ENCODE measurements at places on chromosomes 3 and 15.
A peak's percentile ranks its signal among the peaks of the same experiment; 100 is the strongest.

DNA sequence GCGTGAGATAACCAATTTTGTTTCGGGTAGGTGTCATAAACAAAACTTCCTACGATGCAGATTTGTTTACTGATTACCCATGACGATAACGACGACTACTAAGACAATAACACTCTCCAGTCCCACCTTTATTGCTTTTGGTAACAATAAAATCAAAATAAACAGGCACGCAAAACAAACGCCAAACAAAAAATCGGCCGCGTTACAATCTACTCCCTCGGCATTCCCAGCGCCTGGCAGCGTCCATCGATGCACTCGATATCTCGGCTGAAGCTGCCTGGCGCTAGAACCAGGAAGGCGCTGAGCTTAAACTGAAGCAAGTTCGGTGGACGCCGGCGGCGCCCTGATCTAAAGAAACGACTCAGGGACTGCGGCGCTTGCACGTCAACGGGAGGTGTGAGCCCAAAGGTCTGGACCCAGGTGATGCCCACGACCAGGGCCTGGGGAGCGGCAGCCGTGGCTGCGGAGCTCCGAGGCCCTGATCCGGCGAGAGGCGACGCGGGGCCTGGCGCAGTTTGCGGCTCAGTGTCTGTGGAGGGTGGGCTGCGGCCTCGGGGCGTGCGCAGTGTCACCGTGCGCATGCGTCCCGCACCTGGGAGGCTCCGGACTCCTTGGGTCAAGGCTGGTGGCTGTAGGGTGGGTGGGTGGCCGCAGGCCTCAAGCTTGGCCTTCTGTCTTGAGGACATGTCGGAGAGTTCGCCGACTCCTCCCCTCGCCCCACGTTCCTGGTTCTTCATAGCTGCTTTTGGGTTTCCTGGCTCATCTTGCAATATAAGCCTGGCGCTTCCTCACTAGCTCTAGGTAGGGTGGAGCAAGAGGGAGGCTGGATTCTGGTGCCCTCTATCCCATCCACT lies at the start of gene RSRC1:
Gene RSRC1 (plus strand): TSS at position 286 of the 854 bp plus-strand sequence. CDS start 12,016 bp downstream, outside the sequence.
- peak; percentile 88 for DNase-seq

- DNase-seq = no peak
Observed at GRCh38 chr15:20652914-20653313, 111.3 kb upstream of the GOLGA6L6 start.

GRCh38 chr3:171123915-171124314 lies 97.4 kb upstream of the SLC2A2 start:
- DNase-seq = no peak

DNA sequence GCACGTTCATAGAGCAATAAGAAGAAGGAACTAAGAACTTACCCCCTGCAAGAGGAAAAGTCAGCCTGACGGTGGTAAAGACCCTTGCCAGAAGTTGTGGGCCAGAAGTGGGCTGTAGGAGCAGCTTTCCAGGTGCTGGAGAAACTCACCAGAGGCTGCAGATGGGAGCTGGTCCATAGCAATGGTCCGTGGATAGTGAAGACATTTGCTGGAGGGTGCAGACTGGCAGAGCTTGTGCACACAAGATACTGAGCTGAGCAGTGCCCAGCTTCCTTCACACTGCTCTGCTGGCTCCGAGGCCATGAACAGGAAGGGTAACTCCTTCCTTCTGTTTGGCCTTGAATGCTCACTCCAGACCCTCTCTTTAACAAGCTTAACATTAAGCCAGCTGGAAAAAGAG lies 149.8 kb upstream of the BNIP2 start:
- DNase-seq = no peak

DNA sequence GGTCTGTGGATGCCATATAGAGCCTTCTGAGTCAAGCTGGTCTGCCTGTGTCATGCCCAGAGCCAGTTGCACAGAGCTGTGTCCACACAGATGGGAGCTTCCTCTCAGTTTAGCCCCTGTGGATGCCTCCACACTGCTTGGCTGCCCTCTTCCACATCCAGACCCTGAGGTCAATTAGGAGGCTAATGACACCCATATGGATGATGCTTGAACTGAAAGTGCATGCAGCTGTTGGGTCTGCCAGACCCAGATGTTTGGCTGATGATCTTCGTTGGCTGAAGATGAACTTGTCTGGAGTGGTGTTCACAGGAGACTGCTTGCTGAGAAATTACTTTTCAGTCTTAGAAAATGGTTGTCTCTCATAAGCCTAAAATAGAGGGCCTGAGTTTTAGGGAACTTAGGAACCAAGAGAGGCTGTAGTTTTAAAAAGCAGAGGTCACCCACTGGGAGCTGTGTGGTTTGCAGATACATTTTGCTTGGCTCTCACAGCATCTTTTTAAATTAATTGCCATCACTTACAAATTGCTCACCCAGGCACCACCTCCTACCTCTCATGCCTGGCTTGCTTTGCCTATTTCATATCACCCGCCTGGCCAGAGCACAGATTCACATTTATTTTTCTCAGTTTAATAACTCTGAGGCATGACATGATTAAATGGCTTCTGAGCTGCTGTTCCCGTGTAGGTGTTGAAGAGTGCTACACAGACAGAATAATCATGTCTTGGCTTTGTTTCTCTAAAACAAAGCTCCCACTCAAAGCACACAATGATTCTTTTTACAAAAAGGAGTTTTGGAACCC lies 176.1 kb downstream of the MINAR1 start:
- no peak for DNase-seq

GRCh38 chr3:143329567-143330211 lies 210.1 kb downstream of the CHST2 start:
- DNase-seq = no peak

- no peak for DNase-seq
Observed at GRCh38 chr3:63521657-63522056, 130.8 kb upstream of the SNTN start.

DNA sequence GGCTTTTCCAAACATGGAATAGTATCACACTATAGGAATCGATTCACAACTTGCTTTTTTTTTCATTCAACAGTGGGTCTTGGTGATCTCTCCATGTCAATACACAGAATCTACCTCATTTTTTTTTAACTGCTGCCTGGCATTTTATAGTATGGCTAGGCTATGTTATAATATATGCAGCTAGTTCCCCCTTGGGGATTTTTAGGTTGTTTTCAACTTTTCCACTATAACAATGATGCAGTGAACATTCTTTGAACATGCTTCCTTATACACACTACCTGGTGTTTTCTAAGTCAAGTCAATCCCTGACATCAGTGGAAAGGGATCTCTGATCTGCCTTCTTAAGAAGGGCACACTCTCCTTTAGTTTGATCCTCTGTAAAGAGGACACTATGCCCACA lies 46.5 kb upstream of the PLXND1 start:
- no peak for DNase-seq

DNA sequence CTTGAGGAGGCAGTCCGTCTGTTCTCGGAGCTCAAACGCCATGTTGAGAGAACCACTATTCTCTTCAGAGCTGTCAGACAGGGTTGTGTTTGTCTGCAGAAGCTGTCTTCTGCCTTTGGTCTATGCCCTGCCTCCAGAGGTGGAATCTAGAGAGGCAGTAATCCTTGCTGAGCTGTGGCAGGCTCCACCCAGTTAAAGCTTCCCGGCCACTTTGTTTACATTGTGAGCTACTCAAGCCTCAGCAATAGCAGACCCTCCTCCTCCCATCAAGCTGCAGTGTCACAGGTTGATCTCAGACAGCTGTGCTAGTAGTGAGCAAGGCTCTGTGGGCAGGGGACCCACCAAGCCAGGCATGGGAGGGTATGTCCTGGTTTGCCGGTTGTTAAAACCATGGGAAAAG lies 8.9 kb downstream of the OR5AC2 start:
- DNase-seq = no peak
